Smooth muscle cell of the brain vasculature (primary cell): ENCODE measurements at places on chromosomes 6 and 20.

GRCh38 chr6:117501722-117502121 lies 19.2 kb downstream of the DCBLD1 start:
- DNase-seq: no peak

- no peak for DNase-seq
Observed at GRCh38 chr6:142879527-142879926, 65.4 kb downstream of the HIVEP2 start.

DNA sequence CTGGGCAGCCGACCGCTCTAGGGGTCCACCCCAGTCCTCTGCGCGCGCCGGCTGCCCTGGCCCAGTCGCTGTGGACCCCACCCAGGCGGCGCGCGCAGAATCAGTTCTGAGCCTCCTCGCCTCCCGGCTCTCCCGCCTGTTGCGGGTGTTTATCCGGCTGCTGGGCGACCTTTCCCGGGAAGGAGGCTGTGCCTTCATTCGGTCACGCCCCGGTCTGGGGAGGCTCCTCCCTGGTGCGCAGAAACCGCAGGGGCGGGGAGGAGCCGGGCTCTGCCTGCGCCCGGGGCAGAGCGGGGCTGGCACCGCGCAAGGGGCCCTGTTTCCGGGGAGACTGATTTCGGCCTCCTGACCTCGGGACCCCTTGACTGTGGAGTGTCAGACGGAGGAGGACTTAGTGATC lies 80.8 kb upstream of the EYS start:
- DNase-seq: no peak

DNA sequence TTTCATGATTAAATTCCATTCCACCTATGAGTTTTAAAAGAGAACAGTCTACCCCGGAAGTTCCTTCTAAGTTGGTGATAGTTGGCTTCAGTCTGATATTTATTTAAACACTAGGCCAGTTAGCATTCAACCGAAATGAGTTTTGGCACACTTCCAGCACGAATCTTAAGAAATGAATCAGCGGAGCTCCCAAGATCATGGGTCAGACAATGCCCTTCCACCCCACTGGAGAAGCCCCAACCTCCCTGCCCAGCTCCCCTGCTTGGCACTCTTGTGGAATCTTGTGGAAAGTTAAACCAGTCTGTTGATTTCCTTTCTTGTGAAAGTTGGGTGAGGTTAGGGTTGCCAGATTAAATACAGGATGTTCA lies 64.3 kb downstream of the MKKS start:
- no peak for DNase-seq

DNA sequence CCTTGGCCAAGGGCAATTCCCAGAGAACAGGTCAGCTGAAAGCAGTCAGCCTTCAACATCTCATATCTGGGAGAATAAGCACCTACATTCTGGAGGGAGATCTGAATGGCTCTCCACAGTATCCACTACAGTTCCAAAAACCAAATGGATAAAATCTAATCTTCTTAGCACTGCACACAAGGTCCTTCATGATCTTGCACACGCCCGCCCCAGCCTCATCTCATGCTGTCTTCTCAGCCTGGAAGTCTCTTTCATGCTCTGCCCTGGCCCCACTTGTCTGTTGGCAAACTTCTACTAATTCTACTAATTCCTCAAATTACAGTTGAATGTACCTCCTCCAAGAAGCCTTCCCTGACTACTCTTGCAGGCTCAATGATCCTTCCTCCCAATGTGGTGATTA lies 1.8 kb upstream of the TTBK1 start:
- no peak for DNase-seq

- no peak for DNase-seq
Observed at GRCh38 chr6:40796260-40797221, 209.4 kb upstream of the LRFN2 start.

DNA sequence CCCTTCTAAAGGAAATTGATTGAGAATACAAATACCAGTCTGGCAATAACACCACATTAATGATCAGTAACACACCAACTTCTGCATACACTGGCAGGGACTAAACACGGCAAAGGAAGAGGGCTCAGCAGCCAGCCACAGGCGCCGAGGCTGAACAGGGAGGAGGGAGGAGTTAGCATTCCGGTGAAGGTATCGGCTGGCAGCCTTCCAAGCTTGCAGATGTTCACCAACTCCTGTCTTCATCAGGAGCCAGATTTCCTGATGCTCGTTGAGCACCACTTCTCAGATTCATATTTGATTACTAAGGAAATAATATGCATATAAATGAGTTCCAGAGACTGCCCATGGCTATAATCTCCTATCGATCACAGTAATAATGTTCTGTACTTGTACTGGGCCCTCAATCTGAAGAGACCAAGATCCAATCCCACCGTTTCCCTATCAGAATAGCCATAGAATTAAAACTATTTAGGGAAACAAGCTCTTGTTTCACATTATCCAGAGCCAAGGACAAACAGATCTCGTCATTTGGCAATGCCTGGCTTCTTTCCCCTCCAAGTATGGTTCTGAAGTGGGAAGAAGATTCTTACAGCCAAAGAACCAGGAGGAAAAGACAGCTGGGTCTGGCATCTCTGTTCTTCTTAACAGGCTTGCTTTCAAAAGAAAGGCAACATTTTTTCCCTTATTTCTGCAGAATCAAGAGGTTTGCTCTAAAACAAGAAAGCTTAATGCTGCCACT lies 42.2 kb downstream of the GFOD1 start:
- no peak for DNase-seq

- no peak for DNase-seq
Observed at GRCh38 chr6:90406142-90406794, 109.6 kb upstream of the BACH2 start.

GRCh38 chr20:63963784-63964301 lies 5.9 kb downstream of the ZNF512B start:
- no peak for DNase-seq

DNA sequence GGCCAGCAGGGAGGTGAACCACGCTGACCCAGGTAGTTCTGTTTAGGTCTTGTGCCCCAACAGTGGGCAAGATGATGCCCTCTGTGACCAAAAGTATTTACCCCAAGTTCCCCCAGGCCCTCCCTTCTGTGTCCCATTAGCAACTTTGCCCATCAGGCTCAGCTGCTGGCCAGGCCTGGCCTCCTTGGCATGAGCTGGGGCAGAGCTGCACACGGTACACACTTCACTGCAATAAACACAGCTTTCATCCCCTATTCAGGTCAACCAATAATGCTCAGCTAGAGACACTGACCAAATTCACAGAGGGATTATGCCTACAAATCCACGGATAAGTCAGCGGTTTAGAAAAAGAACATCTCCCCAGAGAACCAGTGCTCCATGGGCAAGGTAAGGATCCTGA lies 103.7 kb downstream of the SLC23A2 start:
- no peak for DNase-seq

GRCh38 chr20:58652606-58653294 lies 1.7 kb downstream of the STX16 start:
- DNase-seq: no peak

DNA sequence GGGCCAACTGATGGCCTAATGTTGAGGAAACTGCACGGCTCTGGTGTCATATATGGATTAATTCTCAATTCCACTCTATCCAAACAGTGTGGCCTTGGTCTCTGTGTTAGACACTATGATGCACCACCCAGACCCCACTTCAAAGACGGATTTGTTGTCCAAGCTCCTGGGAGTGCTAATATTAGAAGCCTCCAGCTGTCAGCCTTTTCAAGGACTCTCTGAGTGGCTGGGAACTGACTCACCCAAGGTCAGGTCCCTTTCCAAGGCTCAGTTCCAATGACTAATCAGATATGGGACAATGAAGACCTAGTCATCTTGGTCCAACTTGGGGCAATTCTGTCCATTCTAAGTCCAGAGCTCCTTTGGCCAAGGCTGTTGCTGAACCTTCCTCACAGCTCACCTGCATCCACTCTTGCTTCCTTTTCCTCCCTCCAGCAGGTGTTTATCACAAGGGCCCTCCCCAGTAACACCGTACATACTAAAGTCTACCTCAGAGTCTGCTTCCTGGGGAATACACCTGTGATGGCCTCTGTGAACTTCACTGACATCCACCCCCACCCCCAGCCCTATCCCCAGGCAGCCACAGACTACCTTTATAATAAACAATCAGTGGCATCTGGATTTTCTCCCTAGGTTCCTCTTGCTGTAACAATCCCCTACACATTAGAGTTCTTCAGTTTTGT lies 7.2 kb upstream of the IL20RA start:
- no peak for DNase-seq

- no peak for DNase-seq
Observed at GRCh38 chr20:10657453-10657852, 16.3 kb downstream of the JAG1 start.

GRCh38 chr6:123448306-123448884 lies 188.4 kb downstream of the TRDN start:
- DNase-seq: no peak

DNA sequence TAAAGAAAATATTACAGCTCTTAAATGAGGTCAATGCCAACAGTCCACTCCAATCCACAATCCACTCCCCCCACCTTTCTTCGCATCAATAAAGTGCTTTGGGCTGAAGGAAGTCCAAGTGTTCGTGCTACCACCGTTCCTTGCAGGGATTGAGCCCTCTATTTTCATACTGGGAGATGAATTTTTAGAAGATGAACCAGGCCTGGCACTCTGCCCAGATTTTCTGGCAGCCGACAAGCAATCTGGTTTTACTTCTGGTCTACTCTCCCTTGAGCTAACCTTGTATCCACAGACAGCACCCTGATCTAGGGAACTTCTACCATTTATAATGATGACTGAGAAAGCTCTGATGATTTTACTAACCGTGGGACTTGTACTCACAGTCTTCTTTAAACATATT lies 72.3 kb downstream of the BTBD9 start:
- peak; percentile 80 for DNase-seq

- no peak for DNase-seq
Observed at GRCh38 chr6:19369785-19370184, 467.4 kb upstream of the ID4 start.

DNA sequence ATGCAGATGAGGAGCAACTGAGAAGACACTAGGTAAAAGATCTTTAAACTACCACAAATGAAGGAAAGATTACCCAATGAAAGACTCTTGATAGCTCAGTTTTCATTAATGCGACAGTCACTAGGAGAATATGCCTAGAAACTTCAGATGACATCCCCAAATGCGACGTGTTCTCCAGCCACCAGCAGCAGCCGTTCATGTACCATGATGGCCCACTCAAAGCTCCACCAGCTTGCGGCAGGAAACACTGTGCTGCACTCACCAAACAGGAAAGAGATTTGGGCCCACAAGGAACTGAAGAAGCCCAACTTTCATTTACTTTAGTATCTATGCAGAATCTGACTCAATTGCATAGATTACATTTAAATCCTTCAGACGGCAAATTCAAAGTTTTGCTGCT lies 7.5 kb downstream of the DIDO1 start:
- DNase-seq: no peak

- no peak for DNase-seq
Observed at GRCh38 chr6:41153992-41154625, at the start of gene TREML1. Gene TREML1 (minus strand): TSS chr6:41154347. CDS start chr6:41154288, 59 bp downstream.

DNA sequence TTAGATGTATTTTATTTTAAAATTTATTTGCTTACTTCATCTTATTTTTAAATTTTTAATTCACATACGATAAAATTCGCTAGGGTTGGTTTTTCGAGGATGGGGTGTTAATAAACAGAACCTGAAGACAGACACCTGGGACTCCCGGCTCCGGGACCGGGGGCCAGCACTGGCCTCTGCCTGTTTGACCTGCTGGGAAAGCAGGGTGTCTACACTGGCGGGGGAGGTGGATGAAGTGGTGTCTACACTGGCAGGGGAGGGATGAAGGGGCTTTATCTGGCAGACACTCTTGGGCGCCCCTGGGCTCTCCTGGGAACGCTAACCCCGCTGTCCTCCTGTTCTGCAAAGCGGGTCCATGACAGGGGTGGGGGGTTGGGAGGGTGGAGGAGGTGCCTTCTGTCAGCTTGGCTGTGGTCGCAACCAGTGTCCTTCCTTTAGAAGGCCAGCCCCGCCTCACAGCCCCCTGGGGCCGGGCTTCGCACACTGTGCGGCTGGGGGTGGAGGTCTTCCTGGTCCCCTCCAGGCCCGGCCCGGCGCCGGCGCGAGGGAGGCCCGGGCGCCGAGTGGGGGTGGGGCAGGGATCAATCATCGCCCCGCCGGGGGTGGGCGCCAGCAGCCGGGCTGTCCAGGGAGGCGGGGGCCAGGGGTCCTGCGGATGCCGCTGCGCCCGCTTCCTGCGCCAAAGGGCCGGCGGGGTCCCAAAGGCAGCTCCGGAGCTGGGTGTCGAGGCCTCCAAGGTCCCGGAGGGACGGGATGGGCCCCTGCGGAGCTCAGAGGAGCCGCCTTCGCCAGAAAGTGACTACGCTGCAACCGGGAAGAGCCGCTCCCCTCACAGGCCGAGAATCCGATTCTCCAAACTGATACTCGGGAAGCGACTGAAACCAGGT lies 1.8 kb downstream of the GATA5 start:
- DNase-seq: no peak

- no peak for DNase-seq
Observed at GRCh38 chr20:24337551-24337950, 131.9 kb upstream of the SYNDIG1 start.

GRCh38 chr20:22728146-22728745 lies 143.9 kb upstream of the FOXA2 start:
- no peak for DNase-seq

DNA sequence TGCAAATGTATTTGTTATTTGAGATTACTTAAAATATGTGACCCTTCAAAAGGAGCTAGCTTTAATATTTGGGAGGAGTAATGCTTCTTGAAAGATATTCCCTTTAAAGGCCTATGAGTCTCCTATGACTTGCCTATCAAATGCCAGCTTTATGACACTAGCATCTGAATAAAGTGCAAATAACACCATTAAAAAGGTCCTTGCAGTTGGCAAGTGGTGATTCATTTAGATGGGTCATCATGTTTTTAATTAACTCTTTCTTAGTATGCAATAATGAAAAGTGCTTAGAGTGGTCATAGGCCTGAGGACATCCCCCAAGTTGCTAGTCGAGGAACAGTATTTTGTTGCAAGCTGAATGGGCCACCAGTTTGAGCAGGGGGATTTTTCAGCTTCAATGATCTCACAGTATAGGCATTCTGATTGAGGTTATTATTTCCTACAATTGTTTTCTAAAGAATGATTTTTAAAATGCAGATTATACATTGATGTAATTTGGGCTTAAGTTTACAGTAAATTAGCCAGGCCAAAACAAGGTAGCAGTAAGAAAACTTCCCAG lies 3.7 kb upstream of the CD2AP start:
- no peak for DNase-seq

DNA sequence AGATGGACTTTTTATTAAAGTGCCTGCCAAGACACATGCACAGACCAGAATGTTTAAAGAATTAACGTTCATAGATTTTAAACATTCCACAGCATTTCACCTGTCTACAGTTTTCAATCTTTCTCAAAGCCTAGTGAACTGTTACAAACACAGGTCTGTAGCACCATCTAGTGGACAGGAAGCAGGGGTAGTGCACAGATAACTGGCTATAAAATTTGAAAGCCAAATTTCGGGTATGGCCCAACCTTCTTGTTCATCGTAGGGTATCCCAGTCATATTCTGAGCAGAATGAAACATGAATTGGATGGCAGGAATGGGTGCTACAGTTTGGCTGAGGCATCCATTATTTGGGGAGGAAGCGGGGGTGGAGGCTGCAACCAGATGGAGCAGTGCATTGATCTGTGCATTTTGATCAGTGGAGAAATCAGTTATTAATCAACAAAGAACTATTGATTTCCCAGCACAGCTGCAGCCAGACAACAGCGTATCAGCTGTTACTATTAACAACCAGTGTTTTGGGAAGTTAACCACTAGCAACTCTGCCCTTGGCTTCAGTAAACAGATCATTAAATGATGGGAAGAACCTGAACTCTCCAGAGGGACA lies 56.1 kb upstream of the B3GAT2 start:
- DNase-seq: no peak
